Activated CD8-positive, alpha-beta memory T cell treated with anti-CD3 and anti-CD28 coated beads for 48 hours (primary cell): ENCODE measurements at places on chromosomes 5 and 9.

DNA sequence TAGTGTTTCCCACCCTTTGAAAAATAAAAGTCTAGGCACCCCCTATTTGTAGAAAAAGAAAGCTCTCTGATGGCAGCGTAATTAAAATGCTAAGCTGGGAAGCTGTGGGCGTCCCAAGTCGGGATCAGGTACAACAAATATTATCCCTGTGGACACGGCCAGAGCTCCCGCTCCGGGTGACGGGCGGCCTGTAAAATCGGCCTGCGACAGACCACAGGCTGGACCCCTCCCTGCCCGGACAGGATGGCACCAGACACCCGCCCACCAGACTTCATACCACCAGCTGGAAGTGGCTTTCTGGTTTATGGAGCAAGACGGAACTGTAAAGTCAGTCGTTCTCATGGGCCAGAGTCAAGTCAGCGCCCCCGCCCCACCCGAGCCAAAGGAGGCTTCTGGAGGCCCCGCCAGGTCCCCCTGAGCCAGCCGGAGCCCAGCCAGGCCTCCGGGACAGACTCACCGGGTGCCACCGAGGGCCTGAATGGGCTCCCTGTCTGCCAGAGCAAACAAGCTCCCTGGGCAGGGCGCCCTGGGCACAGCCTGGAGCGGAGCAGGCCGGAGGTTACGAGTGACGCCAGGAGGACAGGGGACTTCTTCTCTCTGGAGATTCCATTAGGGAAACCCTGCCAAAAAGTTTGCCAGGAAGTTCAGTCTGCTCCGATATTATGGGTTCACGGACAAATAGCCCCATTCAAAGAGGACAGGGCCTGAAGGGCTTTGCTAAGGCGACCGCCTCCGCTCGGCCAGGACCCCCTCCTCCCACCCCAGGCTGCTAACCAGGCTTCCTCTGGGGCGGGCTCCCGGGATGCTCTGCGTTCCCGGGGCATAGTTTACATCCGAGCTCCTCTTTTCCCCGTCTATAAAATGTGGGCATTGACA, 173.7 kb downstream of the ERCC6L2 start:
- no peak for DNase-seq

GRCh38 chr5:125486634-125487033, 740.2 kb upstream of the ZNF608 start:
- DNase-seq = no peak

DNA sequence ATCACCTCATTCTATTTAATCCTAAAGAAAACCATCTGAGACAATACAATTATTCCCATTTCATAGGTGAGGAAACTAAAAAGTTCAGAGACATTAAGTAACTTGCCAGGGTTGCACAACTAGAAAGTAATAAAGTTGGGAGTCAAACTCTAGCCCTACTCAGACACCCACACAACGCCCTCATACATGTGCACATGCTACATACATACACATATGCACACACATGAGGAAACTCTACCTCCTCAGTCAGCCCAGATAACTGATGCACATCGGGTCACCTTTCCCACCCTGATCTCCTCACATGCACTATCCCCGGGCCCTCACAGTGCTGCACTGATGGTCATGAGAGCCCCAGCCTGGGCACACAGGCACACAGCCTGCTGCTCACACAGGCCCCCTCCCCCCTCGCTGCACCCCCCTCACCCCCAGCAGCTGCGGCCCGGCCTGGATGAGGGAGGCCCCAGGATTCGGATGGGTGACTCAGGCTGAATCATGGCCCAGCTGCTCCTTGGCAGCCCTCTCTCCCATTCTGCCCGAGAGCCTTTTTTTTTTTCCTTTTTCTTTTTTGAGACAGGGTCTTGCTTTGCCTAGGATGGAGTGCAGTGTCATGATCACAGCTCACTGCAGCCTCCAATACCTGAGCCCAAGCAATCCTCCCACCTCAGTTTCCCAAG, 5.0 kb upstream of the GPRIN1 start:
- no peak for DNase-seq

- no peak for DNase-seq
Observed at GRCh38 chr9:136303066-136303824, 649 bp downstream of the CCDC187 start.

- no peak for DNase-seq
Observed at GRCh38 chr5:30414078-30414477, 779.4 kb upstream of the CDH6 start.

GRCh38 chr5:176692839-176693476, 45.7 kb downstream of the TSPAN17 start:
- no peak for DNase-seq
